ENCODE measurements at places on chromosomes 16 and 17.

GRCh38 chr17:76775021-76775600 is 37.2 kb downstream of the MFSD11 start:
- no peak for DNase-seq

DNA sequence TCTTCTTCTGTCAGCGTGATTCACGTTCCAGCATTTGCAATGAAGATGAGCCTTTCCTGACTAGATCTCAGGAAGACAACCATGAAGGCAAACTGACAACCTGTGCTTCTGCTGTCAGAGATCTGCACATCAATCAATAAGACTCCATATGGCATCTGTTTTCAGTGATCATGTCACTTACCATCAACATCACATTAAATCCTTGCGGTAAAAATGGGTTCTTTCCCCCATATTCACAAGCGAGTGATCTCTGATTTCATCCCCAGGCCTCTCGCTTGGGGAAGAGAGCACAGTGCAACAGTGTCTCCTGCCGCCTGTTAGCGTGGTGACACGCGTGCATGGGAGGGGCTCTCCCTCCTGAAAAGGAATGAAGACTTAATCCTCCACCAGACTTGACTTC is 11.1 kb downstream of the NACA2 start:
- no peak for DNase-seq

GRCh38 chr17:41544491-41544892 is 16.4 kb upstream of the KRT19 start:
- DNase-seq, result no peak

- DNase-seq, result no peak
Measured at GRCh38 chr17:28253663-28254062, 65.3 kb upstream of the TMEM97 start.

GRCh38 chr17:27612160-27612770 is 18.7 kb upstream of the LGALS9 start:
- no peak for DNase-seq

GRCh38 chr17:15944759-15945526 is at the start of gene ADORA2B:
ADORA2B (plus strand) TSS chr17:15945130; CDS start chr17:15945249, 119 bp downstream.
- DNase-seq, result peak; percentile 71

DNA sequence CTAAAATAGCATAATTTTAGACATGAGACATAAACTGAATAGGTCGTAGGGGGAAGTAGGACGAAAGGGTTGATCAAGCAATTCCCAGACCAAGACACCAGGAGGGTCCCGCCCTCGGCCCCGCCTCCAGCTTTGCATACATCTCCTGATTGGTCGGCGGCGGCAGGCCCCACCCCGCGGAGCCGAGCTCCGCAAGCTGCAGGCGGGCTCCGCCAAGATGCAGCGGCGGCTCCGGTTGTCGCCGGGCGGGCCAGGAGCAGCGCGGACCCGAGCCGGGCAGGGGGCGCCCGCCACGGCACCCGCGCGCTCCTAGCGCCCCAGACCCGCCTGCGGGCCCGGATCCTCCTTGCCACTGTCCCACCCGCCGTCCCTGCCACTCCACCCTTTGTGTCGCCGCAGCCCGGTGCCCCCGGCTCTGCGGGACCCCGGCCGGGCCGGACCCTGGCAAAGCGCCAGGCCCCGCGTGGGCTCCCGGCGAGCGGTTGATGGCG is at the start of gene CDR2L:
CDR2L (plus strand) TSS at position 215 of the 491 bp plus-strand sequence. CDS start 412 bp downstream, outside the sequence.
- DNase-seq, result peak; percentile 87

DNA sequence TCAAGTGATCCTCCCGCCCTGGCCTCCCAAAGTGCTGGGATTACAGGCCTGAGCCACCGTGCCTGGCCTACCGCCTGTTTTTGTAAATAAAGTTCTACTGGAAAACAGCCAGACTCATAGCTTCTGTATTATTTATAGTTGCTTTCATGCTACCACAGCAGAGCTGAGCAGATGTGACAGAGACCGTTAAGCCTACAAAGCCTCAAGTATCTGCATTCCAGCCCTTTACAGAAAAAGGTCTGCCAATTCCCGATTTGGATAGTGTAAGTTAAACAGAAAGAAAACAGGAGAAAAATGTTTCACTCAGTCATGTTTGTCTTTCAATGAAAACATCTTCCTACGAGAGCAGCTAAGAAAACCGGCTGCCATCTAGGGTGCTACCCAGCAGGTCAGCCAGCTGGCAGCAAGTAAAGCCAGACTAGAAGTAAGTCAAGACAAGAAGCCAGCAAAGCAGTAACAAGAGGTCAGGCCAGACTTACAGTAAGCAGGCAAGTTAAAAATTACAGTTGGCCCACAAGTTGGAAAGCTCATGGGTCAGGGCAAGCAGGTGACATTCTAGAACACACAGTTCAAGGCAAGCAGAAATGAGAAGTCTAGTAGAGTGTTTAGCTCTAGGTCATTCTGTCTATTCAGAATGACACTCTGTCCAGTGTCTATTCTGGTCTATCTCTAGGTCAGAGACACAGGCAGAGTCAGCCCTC is 17.7 kb downstream of the NCBP3 start:
- DNase-seq, result no peak

- DNase-seq, result no peak
Measured at GRCh38 chr17:79135628-79136405, 61.2 kb downstream of the ENGASE start.

DNA sequence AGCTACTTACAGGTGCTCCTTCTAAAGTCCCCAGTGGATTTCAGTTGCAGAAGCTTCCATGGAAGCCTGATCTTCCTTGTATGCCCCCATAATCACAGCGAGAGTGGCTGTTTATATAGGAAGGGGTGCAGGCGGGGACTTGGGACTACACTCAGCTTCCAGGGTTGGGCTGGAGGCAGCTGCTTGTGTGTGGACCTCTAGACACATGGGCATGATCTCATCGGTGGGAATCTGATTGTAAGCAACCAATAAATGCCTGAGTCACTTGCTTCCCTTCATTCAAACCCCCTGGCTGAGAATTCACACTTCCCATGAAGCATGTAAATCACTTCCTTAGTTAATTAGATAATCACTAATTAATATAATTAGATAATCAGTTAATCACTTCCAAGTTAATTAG is 1.0 kb upstream of the KRT20 start:
- DNase-seq, result no peak

GRCh38 chr17:37017404-37017803 is 68.7 kb downstream of the AATF start:
- no peak for DNase-seq

GRCh38 chr17:12547831-12548230 is 117.9 kb upstream of the MYOCD start:
- DNase-seq, result no peak

DNA sequence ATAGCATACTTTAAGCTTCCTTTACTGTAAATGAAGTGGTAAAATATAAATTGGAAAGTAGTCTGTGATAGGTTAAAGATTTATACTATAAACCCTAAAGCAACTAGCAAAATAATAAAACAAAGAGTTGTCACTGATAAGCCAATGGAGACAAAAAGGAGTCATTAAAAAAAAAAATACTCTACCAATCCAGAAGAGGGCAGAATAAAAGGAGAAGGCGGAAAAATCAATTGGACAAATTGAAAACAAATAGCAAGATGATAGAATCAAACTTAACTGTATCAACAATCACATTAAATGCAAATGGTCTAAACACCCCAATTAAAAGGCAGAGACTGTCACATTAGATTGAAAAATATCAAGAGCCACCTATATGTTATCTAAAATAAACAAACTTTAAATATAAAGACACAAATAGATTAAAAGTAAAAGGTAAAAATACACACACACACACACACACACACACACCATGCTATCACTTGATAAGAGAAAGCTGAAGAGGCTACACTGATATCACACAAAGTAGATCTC is 71.8 kb downstream of the CACNG1 start:
- DNase-seq, result no peak

- DNase-seq, result no peak
Measured at GRCh38 chr16:84999200-84999599, 12.1 kb downstream of the ZDHHC7 start.

DNA sequence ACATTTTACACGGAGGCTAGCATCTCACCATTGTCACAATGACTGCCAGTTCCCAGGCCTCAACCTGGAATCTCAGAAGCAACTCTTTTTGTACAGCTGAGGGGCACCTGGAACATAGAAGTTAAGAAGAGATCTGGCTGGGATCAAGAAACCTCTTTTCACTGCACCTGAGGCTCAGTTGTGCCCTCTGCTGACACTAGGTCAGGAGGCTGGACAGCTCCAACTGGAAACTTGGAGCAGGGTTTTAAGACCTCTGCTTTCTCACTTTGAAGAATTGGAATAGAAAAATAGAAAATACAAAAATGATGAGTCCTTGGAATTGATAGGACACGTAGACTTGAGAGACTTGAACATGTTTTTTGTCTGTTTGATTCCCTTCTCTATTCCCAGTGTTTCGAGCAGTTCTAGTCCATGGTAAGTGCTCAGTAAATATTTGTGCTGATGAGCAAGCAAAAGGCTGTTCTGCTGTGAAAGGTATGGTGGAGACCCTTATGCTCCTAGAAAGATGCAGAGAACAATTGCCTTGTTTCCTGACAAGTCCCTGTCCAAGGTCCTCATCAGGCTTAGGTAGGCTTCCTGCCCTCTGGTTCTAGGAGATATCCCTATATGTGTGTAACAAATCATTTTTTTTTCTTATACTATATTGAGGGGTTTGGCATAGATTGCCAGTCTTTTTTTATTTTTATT is 13.6 kb upstream of the PPM1D start:
- DNase-seq, result no peak

DNA sequence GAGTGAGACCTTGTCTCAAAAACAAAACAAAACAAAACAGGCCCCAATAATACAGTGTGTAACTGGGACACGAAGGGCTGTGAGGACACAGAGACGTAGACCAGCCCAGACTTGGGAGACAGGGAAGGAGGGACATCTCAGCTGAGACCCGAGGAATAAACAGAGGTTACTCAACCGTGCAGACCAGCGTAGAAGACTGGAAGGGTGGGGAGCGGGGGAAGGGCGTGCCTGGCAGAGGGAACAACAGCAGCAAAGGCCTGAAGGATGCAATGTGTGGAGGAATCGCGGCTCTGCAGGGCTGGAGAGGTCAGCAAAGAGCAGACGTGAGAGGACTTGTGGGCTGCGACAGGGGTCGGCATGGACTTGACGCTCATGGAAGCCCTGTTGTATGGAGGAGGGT is 11.6 kb upstream of the CES4A start:
- DNase-seq, result no peak

GRCh38 chr16:49366669-49367068 is 6.9 kb upstream of the C16orf78 start:
- DNase-seq, result no peak

DNA sequence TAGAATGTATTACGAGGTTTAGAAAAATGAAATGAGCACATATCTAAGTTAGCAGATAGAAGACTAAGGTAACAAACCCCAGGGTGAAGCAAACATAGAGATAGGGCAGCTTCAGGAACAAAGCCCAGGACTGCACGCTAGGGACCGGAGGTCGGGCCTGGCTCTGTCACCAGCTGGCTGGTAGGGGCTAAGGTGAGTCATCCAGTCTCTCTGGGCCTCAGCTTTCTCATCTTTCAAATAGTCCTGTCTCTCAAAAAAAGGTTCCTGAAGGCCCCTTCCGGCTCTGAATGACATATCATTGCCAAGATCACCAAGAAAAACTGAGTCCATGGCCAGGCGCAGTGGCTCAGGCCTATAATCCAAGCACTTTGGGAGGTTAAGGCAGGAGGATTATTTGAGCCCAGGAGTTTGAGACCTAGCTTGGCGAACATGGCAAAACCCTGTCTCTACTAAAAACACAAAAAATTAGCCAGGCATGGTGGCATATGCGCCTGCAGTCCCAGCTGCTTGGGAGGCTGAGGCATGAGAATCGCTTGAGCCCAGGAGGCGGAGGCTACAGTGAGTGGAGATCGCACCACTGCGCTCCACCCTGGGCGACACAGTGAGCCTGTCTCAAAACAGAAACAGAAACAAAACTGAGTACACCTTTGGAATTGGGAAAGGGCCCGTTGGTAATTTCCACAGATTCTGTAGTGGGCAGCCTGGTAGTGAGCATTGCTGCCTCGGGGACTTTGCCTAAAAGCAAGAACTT is 26.0 kb downstream of the PKD1L3 start:
- no peak for DNase-seq

DNA sequence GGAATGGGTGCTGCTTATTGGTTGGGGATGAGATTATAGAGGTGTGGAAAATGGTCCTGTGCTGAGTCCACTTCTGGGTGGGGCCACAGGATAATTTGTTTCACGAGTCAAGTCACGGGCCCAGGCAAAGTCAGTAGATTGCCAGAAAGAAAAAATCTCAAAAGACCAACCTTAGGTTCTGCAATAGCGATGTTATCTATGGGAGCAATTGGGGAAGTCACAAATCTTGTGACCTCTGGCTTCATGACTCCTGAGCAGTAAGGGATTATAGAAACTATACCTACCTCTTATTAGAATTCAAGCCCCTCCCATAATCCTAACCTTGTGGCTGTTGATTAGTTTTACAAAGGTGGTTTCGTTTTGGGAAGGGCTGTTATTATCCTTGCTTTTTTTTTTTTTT is 31.4 kb downstream of the WWP2 start:
- DNase-seq, result no peak

DNA sequence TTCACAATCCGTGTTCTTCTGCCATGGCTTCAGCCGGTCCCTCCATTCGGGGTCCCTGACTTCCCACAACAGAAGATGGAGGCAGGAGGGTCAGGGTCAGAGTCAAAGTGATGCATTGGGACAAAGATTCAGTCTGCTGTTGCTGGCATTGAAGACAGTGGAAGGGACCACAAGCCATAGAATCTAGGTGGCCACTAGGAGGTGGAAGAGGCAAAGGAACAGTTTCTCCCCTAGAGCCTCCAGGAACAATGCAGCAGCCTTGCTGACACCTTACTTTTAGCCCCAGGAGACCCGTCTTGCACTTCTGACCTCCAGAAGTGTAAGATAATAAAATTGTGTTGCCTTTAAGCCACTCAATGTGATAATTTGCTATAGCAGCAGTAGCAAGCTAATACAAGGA is 55.9 kb downstream of the MFSD11 start:
- no peak for DNase-seq

- DNase-seq, result no peak
Measured at GRCh38 chr17:50359005-50359699, 13.2 kb downstream of the XYLT2 start.

- DNase-seq, result no peak
Measured at GRCh38 chr17:71870546-71870862, 250.3 kb upstream of the SOX9 start.

DNA sequence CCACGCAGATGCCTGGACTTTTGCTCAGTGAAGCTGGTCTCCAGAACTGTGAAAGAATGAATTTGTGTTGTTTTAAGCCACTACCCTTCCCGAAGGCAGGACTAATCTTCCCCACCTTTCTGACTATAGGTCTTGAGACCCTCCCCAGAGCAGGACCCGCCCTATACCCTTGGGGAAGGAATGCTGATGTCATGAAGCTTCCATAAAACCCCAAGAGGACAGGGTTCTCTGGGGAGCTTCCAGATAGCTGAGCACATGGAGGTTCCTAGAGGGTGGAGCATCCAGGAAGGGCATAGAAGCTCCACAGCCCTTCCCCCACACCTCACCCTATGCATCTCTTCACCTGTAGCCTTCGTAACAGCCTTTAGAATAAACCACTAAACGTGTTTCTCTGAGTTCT is 287.8 kb downstream of the SOX9 start:
- DNase-seq, result no peak

- DNase-seq, result no peak
Measured at GRCh38 chr17:27586203-27586721, 44.7 kb upstream of the LGALS9 start.
